ENCODE measurements at places on chromosomes 16 and 17.
A peak's percentile ranks its signal among the peaks of the same experiment; 100 is the strongest.

- peak; percentile 56 for DNase-seq
Observed at GRCh38 chr17:48030531-48030930, 7.1 kb downstream of the COPZ2 start.

DNA sequence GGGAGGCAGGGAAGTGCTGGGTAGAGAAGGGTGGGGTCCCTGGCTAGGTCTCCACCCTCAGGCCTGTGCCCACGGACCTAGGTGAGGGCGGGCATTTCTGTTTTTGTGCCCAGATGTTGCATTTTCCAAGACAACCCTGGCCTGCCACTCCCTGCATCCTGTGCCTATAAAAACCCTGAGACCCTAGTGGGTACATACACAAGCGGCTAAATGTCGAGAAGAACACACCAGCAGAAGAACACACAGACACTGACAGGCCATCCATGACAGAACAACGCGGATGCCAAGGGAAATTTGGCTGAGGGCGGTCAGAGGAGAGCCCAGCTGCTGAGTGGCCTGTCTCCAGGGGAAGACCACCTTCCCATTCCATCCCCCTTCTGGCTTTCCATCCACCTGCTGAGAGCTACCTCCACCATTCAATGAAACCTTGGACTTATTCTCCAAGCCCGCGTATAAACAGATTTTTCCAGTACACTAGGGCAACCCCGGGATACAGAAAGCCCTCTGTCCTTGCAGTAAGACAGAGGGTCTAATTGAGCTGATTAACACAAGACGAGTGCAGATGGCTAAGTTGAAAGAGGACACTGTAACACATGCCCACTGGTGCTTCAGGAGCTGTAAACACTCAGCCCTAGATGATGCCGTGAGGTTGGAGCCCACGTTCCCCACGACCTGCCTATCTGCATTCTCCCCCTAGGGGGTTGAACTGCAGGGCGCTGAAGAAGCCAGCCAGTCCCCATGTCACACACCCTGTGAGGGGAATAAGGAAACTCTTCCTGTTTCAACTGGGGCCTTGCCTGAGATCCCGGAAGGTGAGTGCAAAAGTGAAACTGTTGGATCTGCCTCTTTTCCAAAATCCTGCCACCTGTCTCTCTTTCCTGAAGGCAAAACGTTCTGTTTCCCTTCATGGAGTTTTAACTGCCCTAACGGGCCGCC is 147.2 kb upstream of the COX10 start:
- DNase-seq: no peak

DNA sequence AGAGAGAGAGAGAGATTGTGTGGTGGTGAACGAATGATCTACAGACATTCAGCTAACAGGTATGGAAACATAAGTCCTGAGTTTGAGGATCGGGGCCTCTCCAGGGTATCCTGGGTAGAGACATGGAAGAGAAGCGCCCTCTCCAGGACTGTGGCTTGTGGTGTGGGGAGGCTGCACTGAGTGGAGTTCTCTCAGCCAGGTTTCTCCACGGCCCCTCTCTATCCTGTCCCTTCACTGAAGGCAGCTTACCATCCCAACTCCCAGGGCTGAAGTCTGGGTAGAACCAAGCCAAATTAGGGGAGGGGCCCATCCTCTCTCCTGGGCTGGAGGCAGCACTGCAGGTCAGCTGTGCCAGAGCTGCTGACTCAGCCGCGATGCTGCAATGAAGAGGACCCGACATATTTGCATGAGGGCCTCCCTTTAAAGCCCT is 6.2 kb downstream of the C1QL1 start:
- no peak for DNase-seq

DNA sequence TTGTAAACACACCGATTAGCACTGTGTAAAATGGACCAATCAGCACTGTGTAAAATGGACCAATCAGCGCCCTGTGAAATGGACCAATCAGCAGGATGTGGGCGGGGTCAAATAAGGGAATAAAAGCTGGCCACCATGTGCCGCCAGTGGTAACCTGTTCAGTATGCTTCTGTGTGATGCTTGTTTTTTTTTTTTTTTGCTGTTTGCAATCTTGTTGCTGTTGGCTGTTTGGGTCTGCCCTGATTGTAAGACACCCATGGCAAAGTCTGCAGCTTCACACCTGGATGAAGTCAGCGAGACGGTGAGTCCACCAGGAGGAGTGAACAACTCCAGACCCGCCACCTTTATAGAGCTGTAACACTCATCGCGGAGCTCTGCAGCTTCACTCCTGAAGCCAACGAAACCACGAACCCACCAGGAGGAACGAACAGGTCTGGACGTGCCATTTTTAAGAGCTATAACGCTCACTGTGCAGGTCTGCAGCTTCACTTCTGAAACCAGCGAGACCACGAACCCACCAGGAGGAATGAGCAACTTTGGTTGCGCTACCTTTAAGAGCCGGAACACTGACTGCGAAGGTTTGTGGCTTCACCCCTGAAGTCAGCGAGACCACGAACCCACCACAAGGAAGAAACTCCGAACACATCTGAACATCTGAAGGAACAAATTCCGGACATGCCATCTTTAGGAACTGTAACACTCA is 85.0 kb upstream of the MED9 start:
- DNase-seq: no peak

GRCh38 chr16:58422809-58423208 is 30.5 kb downstream of the GINS3 start:
- no peak for DNase-seq

DNA sequence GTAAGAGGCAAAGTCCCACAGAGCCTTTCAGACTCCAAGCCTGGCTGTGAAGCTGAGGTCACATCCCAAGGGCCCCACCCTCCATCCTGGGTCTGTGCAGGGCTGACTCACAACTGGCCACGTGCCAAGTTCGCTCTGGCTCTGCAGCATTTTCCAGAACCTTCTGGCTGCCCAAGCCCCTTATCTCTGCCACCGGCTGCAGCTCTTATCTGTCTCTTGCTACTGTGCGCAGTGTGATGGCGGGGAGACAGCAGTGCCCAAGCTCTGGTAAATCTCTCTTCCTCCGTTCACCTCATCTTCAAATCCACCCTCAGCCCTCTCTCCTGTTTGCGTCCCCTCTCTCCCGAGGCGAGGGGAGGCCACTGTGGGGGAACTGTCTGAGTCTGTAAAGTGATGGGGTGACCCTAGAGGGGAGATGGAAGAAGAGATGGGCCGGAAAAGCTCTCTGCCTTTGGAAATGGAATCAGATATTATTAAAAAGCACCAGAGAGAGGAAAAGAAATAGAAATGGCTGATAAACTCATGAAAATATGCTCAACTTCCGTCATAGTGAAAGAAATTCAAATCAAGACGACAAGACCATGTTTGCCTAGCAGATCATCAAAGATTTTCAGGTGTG is 162.7 kb upstream of the CDC42EP4 start:
- DNase-seq: peak; percentile 39

- DNase-seq: peak; percentile 87
Observed at GRCh38 chr17:80279895-80280294, 19.2 kb downstream of the RNF213 start.

DNA sequence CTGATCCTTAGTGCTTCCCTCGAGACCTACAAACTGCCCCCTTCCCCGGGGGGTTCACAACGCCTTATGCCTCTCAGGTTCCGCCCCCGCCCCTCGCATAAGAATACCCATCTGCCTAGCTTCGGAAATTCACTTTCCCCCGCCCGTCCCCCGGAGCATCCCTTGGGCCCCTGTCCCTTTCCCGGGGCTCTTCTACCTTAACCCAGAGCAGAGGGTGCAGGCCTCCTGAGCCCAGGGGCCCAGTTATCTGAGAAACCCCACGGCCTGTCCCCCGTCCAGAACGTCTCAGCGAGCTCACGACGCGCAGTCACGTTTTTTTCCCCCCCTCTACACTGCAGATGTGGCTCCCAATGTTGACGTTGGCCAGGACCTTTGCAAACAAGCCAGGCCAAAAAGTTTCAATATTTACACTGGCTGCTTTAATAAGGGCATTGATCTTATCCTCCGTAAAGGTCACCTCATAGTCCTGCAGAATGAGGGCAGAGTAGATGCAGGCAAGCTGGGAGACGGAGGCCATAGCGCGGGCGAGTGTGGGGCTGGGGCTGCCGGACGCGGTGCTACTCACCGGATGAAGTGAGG is 1.4 kb upstream of the NBR1 start:
- DNase-seq: peak; percentile 44

DNA sequence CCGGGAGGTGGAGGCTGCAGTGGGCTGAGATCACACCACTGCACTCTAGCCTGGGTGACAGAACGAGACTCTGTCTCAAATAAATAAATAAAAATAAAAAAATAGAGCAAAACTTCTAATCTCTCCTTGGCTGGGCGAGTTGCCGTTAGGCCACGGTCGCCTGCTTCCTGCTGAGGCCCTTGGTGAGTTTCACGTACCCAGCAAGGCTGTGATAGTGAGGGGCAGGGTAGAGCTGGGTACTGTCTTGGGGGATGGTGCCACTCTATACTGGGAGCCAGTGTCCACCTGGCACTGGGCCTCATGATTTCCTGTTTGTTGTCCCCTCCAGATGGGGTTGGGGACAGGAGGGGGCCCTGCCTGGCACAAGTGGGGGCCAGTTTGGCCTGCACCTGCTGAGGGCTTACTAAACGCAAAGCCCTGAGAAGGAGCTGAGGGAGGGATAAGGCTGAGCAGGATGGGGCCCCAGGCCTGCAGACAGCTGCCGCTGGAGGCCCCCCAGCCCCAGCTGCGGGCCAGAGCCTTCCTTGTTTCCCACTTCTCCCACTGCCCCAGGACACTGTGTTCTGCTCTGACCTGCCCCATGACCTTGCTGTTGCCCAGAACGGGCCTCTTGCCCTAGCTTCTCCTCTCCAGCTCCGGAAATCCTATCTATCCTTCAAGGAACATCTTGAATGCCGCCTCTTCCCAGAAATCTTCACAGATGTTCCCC is 25.4 kb downstream of the GJD3 start:
- DNase-seq: no peak

- DNase-seq: no peak
Observed at GRCh38 chr17:9053406-9053805, 32.1 kb downstream of the NTN1 start.

Measured in AG10803 (cell line).